ENCODE measurements at places on chromosomes 5 and 9.
A peak's percentile ranks its signal among the peaks of the same experiment; 100 is the strongest.

- no peak for DNase-seq
Measured at GRCh38 chr5:173187054-173187743, 42.9 kb downstream of the BNIP1 start.

GRCh38 chr9:37920471-37921167 lies 16.7 kb upstream of the SLC25A51 start:
- DNase-seq, result no peak

DNA sequence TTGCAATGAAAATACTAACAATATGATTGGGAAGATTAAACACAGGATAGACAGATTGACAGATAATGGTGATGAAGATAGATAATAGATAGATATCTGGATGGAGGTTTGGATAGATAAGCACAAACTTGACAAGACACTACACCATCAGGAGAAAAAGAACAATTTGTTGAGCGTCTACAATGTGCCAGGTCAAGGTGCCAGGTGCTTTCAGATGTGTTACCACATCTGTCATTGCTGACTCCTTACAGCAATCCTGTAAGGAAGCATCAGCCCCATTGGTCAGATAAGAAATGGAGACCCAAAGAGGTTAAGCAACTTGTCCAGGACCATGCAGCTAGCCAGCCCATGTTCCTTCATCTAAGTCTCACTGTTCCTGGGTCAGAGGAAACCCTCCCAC lies 1.6 kb upstream of the GABRP start:
- no peak for DNase-seq

- DNase-seq, result no peak
Measured at GRCh38 chr9:106312906-106313305, 550.1 kb upstream of the ZNF462 start.

- DNase-seq, result peak; percentile 9
Measured at GRCh38 chr5:134328619-134329018, 38.4 kb downstream of the CDKL3 start.

- no peak for DNase-seq
Measured at GRCh38 chr5:40217553-40217952, 462.2 kb upstream of the PTGER4 start.

DNA sequence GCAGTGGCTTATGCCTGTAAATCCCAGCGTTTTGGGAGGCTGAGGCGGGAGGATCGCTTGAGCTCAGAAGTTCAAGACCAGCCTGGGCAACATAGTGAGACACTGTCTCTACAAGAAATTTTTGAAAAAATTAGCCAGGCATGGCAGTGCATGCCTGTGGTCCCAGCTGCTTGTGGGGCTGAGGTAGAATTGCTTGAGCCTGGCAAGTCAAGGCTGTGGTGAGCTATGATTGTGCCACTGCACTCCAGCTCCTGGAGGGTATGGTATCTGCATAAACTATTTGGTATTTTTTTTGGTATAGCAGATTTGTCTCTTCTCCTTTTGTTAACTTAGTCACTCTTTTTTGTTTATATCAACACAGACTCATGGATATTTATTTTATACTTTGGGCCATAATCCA lies 61.5 kb upstream of the TEX48 start:
- DNase-seq, result no peak

- DNase-seq, result no peak
Measured at GRCh38 chr5:161697001-161697400, 11.5 kb downstream of the GABRA6 start.

GRCh38 chr9:84988621-84989020 lies 319.1 kb downstream of the NTRK2 start:
- no peak for DNase-seq

DNA sequence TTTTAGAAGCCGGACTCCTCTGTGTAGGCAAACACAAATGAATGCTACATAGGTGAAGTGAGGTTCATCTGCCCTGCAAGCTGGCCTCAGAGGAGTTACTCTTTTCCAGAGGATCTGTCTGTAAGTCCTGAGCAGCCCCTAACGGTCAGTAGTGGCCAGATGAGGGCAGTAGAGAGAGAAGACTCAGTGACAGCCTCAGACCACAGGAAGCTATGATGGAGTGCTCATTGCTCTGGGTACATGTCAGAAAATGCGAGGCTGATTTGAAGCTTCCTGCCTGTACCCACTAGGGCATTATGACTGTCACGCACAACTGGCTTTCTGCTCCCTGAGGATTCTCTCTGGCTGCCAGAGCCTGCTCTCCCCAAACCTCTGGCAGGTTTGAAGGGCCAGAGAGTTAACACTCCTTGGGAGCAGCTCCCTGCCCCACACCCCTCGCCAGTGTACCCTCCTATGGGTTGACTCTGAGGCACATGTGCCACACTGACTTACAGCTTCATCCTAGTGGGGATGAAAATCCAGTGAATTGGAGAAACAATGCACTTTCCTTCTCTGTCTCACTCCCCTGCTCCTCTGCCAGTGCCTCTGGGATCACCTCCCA lies 141.5 kb downstream of the GABRG2 start:
- peak; percentile 3 for DNase-seq

GRCh38 chr9:21875893-21876292 lies 73.5 kb downstream of the MTAP start:
- DNase-seq, result no peak

DNA sequence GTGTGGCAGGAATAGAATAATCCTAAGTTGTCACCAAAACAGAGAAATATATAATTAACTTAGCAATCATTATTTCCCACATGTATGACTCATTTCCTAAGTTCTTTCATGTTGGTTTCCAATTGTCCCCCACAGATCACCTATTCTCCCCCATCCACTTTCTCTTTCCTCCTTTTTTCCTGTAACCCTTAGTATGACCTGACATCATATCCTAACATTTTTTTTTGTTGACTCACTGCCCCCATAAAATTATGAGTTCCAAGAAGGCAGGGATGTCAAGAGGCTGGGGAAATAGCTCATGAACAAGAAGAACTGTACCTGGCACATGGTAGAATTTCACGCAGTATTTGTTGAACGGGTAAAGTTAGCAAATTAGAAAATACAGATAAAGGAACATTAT lies 186.7 kb downstream of the DCP2 start:
- DNase-seq, result no peak

DNA sequence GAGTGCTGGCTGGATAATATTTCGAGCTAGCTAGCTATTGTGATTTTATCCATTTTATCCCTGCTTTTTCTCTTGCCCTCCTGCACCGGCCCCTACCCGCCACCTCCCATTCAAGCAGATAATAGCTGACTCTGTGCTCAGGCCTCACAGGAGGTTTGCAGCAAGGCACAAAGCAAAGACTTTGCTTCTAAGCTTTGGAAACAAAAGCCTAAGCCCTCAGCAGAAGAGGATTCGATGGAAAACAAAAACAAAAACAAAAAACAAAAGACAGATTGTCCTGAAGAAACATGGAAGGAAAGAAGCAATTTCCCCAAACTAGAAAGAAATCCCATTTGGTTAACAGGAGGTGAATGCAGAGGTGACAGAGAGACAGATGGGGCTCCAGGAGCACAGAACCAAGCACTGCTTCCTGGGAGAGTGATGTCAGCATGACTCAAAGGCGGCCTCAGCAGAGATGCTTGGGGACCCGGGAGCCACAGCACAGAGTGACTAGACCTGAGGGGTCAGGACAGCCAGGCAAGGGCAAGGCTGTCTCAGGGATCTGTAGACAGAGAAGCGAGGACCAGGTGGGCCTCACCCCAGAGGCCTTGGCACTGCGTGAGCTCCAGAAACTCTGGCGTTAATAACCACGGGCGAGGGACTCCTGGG lies 28.4 kb downstream of the MTX3 start:
- peak; percentile 13 for DNase-seq

DNA sequence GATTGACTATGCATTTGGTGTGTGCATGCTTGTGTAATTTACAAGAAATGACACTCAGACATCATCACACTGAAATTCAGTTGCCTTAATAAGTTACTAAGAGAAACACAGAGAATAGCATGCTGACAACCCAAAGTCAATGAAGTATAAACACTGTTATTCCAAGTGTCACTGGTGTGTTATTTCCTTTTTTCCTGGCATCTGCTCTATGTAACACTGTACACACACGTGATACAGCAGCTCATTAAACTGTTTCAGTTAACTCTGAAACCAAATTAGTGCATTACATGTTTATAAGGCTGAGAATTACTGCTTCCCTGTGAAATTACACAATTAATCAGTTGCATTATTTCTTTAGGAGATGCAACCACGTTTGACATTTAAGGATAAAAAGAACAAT lies 252.7 kb downstream of the EFNA5 start:
- DNase-seq, result no peak

DNA sequence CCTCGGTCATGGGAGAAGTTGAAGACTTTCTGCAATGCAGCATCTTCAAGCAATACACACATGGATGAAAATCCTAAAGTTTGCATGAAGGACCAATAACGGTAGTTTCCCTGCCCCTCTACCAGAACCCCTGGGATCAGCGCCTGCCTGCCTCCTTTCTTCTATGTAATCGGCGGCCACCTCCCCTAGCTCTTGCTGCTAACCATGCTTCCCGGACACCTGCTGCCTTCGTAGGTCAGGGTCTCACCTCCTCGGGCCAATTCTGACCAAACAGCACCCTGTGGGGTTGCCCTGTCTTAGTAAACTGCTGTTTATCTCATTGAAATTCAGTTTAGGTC lies 388 bp upstream of the MED10 start:
- no peak for DNase-seq

DNA sequence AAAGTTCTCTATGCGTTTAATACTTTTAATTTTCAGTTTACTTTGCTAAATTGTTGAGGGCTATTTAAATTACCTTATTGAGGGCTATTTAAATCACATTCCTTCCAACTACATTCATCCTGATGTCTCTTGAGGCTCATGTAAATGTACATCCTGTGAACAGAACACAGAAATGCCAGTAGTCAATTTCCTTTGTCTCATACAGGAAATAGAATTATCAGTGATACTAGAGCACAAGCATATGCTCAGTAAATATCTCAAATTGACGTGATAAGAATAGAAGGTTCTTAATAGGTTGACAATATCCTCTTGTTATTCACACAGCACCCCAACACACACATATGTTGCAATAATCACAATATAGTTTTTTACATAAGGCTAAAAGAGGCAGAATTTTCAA lies 449.0 kb downstream of the CYLC2 start:
- DNase-seq, result peak; percentile 1

DNA sequence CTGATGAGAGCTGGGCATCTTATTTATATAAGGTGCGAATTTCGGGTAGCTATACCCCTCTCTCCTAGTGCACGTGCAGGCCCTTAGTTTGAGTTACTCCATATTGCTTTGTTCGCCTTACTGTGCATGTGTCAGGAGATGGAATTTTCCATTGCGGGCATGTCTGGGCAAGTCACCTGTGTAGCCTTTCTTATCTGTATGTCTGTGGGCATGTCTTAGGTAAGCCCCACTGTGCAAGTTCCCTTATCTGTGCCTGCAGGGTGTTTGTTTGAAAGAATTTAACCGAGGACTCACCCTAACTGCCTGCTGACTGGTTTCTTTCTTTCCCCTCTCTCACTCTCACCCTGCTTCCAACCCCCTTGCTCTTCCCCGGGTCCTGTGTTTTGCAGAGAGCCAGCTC lies 140.7 kb upstream of the RANBP3L start:
- DNase-seq, result no peak

- DNase-seq, result no peak
Measured at GRCh38 chr9:103904242-103904641, 189.9 kb upstream of the SMC2 start.

- DNase-seq, result no peak
Measured at GRCh38 chr5:140560227-140560626, 3.0 kb upstream of the SRA1 start.

DNA sequence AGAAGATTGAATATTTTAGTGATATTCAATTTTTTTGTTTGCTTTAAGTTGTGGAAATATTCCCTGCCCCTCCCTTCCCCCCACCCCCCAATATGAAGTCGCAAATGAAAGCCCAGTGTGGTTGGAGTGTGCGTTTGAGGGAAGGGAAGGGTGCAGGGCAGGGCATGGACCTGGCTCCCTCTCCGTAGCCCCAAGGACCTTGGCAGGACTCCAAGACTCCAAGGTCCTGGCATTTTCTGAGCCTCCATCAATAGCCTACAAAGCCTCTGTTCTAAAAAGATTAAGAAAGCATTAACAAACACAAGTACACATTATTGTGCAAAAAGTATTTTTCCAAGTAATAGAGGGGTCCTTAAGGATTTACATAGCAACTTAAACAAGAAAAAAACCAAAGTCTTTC lies 38.8 kb upstream of the PTPN3 start:
- DNase-seq, result no peak

- DNase-seq, result no peak
Measured at GRCh38 chr5:152487130-152487529, 82.1 kb upstream of the NMUR2 start.

GRCh38 chr9:114503009-114503408 lies 2.3 kb downstream of the WHRN start:
- DNase-seq, result no peak

GRCh38 chr5:88452820-88453219 lies 184.2 kb upstream of the TMEM161B start:
- no peak for DNase-seq

DNA sequence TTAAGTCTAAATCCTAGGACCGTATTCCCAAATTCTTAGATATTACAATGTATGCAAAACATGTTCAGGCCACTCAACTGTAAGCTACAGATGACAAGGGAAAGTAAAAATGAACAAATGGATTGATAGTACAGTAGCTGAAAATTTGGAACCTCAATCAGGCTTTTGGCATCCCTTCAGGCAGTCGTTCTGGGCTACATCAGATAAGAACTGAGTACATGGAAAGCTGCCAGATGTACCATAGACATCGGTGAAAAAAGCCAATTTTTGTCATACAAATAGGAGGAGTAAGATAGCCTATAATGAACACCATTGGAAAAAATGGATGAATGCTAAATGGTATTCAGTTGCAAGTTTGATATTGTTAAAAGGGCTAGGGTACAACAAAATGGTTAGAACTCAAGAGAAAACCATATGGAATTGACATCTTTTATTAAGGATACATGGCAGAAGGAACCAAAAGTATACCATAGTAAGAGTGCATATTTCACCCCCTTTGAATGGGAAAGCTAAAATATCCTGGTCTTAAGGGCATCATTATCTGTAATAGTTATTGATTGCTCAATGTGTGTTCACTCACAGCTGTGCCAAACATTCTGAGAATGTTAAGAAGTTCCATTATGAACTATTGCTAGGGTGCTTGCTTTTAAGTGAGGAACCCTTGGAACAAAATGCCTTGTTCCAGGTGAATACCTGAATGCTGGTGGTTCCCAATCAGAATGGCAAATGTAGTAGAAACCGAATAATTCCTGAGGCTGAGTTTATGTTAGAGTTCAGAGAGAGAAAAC lies 86.4 kb downstream of the NR3C1 start:
- no peak for DNase-seq

GRCh38 chr5:163190283-163190682 lies 247.1 kb upstream of the CCNG1 start:
- DNase-seq, result no peak

- DNase-seq, result no peak
Measured at GRCh38 chr9:110031511-110032173, 176.3 kb downstream of the C9orf152 start.
